MM.1S (cell line): ENCODE measurements at places on chromosomes 11 and 22.

GRCh38 chr11:122782222-122782621 lies 56.1 kb upstream of the CRTAM start:
- DNase-seq, result no peak

DNA sequence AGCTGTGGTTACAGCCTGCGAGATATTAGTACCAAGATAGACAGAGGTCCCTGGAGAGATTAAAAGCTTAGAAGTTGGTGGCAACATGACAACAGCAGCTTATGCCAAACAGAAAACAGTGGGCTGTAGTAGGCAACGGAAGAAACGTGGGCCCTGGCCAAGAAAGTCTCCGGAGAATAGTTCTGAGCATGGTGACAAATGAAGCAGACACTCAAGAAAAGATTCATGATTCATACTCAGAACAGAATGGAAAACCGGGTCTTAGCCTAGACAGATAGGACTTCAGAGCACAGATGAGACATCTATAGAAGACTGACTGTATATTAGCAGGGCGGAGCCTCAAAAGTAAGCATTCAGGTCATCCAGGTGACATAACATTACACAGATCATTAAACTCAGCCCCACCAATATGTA lies 727.4 kb downstream of the ETS1 start:
- DNase-seq, result no peak

GRCh38 chr22:17785185-17786184 lies 11.2 kb upstream of the BID start:
- DNase-seq, result peak; percentile 71

- DNase-seq, result no peak
These were observed 77.5 kb downstream of the EFCAB6 start for GRCh38 chr22:43734370-43735150.

GRCh38 chr11:72673943-72674828 lies at the start of gene PDE2A:
Gene PDE2A (minus strand): TSS chr11:72674422. CDS start chr11:72674207, 215 bp downstream.
- DNase-seq, result no peak

- no peak for DNase-seq
These were observed 7.5 kb downstream of the MMP8 start for GRCh38 chr11:102717280-102717679.

DNA sequence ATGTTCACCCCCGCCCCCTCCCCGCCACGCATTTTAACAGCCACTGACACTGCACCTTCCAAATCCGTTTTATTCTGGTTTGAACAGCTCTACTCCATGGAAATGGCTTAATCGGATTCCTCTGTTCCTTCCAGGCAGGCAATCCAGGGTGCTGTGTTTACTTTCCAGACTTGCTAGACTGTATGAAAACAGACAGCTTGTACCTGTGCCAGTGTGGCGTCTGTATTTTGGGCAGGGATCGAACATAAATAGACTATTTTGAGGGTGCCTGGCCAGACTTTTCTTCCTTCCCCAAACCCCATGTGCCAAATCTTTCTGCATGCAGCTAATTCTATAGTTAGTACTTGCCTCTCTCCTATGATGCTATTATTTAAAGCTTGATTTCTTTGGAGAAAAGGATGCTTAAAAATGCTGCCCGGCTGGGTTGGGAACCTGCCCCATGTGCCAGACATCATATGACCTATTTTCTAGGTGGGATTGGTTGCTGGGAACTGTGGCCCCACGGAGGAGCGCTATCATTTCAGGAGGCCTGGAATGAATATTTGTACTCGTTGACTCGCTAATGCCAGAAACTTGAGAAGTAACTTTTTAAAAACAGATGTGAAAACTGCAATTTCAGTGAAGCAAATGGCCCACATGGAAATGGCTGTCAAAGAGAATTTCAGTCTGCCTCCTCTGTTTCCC lies 814.8 kb downstream of the BRD1 start:
- DNase-seq, result no peak

- peak; percentile 82 for DNase-seq
These were observed 496 bp downstream of the TMEM9B start for GRCh38 chr11:8963569-8964323.

- DNase-seq, result peak; percentile 61
These were observed 10.4 kb upstream of the PPP2R1B start for GRCh38 chr11:111776398-111777093.

GRCh38 chr11:69480547-69481392 lies 693 bp upstream of the LINC01488 start:
- DNase-seq, result no peak

DNA sequence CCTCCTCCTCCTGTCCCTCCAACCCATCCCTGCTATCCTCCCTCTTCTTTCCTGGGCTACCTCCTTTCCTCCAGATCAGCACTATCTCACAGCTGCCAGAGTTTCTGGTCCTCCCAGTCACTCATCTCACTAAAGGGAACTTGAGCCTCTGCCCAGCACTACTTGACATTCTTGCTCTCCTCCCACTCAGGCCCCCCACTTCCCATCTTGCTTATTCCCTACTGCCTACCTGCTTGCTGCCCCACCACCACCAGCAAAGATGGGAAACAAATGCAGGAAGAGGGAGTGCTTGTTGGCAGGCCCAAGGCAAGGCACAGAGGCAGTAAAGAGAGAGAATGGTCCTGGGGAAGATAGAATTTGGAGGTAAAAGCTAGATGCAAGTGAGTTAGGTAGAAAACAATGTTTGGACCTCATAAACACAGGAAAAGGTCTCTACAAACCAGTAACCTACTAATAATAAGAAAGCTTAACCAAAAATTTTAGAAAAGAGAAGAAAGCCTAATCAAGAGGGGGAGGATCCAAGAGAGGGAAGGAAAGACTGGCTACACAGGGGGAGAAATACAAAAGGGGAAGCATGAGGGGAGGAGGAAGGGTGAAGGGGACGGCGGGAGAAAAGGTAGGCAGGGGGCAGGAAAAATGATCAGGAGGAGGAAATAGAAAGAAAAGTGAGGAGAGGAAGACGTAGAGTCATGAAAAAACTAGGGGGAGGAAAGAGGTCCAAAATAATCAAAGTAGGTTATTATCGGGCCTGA lies 63.6 kb downstream of the PAK1 start:
- DNase-seq, result no peak

DNA sequence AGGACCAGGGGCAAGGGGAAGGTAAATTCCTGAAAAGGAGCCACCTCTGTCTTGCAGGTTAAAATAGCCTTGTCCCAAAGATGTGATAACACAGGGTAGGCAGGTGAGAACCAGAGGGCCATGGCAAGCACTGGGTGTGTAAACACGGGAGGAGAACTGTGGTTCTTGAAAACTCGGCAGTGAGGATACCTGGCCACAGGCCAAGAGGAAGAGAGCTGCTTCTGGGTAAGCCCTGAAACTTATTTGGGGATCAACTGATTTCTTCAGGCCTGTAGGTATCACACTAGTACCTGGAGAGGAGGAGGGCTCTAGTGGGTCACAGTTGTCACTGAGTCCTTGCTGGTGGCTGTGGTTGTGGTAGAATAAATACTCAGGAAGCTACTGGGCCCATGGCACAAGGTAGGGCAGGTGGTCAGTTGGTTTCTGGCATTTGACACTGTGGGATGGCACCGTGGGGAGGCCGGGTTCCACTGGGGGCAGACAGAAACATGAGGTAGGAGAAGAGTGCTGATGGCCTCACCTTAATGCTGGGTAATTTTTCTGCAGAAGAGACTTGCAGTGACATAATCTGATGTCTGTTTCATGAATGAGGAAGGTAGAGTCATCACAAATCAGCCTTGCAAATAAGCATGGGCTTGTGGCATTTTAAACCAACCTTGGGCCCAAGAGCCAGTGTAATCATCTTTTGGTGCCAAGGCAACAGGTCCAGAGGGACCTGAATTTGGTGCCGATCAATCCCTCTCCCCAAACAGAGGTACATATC lies 22.0 kb downstream of the AMPD3 start:
- no peak for DNase-seq

GRCh38 chr11:1271002-1271401 lies 38.4 kb downstream of the TOLLIP start:
- no peak for DNase-seq

GRCh38 chr11:129115652-129116586 lies 76.2 kb downstream of the ARHGAP32 start:
- DNase-seq, result no peak

GRCh38 chr11:43358279-43358800 lies 380 bp upstream of the TTC17 start:
- DNase-seq, result no peak

- DNase-seq, result no peak
These were observed 171.8 kb downstream of the TBC1D22A start for GRCh38 chr22:46934172-46934745.

- no peak for DNase-seq
These were observed 33.7 kb upstream of the MYRF start for GRCh38 chr11:61718621-61719302.

- DNase-seq, result no peak
These were observed 393.2 kb upstream of the TENM4 start for GRCh38 chr11:79834015-79834414.

DNA sequence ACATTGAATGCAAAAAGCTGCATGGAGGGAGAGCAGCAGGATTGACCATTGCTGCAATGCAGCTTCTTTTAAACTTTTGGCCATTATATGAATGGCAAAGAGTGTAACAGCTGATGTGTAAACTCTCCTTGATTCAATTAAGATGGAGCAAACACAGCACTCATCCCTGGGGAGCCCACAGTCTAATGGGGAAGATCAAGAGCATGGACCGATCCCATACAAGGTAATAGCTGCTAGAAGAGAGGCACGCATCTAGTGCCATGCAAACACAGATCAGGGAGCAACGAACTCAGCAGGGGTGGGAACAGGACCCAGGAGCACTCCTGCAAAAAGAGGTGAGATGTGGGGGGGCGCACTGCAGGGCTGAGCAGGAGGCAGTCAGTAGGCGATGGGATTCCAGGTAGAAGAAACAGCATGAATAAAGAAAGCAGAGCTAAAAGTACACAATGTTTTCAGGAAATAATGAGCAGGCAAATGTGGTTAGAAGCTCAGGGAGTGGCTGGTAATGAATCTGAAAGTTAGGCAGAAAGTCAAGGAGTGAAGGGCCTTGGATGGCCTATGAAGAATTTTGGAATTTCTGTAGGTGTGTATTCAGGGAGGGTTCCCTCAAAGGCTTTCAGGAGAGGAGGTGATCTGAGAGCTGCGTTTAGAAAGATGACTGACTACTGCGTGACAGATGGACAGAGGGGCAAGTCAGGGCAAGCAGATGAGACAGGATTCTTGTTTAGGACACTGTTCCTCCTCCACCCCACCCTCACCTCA lies 17.2 kb upstream of the BMAL1 start:
- no peak for DNase-seq

DNA sequence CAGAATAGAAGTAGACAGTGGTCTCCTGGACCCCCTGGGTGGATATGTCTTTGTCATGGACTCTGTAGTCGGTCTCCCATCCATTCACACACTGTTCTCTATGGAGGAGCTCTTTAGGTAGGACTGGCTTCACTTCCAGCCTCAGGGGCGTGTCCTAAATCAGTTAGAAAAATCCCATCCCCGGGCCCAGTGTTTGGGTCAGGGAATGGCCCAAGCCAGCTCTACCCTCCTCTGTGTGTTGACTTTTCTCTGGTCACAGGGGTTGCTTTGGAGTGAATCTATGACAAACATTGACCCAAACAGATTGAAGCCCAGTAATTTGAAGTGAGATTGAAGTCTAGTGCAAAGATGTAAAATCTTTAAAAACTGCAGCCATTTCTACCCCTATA lies 34.0 kb downstream of the WEE1 start:
- DNase-seq, result no peak

GRCh38 chr22:30694640-30695350 lies at the start of gene OSBP2:
Gene OSBP2 (plus strand): TSS chr22:30694874. CDS start chr22:30694910, 36 bp downstream.
- DNase-seq, result peak; percentile 34

GRCh38 chr11:78943841-78944240 lies 369.2 kb upstream of the NARS2 start:
- peak; percentile 23 for DNase-seq

DNA sequence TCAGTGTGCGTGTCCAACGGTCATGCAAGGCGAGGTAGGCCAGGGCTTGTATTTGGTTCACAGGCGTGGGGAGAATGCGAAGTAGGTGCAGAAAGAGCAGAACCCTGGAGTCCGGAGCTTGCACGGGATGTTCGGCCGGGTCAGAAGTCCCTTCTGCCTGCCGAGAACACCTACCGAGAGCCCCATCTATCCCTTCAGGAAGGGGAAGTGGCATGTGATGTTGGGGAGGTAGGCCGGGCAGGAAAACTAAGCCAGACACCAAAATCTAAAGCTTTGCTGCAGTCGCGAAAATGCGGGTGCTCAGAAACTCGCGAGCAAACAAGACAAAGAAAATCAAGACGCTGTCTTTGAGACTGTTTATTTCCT lies 435 bp upstream of the TAF6L start:
- DNase-seq, result no peak

- DNase-seq, result no peak
These were observed 575.4 kb upstream of the LRRC4C start for GRCh38 chr11:42034826-42035225.

DNA sequence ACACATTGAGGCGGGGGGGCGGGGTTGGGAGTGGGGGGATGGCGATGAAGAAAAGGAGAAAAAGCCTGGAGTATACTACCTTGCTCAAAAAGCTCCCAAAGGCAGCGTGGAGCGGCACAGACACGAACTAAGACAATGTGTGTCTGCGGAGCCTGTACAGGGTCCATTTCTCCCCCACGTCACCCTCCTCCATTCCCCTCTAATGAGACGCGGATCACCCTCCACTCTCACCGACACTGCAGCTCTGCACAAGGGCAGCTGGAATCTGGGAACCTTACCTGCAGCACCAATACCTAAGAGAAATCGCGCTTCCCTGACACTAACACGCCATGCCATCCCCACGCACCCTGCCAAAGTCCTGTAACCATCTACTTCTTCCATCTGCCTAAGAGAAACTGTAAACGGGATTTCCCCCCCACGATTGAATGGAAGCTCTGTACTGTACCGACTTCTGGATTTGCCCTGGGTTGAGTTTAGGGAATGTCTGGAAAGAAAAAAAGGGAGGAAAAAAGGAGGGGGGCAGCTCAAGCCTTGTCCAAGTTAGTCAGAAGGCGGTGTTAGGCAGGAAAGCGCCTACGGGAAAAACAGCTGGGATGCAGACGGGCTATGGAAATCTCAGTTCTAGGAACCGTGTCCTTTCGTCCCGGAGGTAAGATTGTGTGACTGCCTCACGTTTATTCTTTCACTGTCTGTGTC lies 125.7 kb upstream of the C11orf58 start:
- no peak for DNase-seq

- no peak for DNase-seq
These were observed 118.0 kb downstream of the SNX19 start for GRCh38 chr11:130798280-130798679.

- DNase-seq, result no peak
These were observed 39.3 kb downstream of the DUSP8 start for GRCh38 chr11:1532606-1533341.

- DNase-seq, result peak; percentile 7
These were observed 35.0 kb upstream of the JAM3 start for GRCh38 chr11:134033696-134034491.

DNA sequence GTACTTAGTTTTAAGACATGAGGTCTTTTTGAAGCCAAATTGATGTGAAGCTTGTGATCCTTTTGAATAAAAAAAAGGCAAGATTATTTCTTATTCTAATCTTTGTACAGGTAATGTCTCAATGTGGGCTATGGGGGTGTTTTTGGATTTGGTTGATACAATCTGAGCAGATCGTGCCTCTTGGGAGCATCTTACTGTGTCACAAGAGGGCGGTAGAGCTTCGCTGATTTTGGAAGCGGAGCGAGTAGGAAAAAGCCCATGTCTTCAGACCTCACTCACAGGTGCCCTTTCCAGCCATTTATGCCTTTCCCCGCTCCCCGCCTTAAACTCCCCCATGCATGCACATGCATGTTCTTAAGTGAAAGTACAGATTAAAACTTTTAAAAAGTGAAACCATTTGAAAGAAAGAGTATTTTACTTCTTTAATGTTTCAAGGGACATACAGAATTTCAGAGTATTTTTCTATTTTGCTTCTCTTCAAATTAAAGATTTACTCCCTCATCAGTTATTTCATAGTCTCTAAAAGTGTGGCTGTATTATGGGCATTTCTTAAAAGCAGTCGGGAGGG lies 18.8 kb downstream of the DDX25 start:
- peak; percentile 88 for DNase-seq

- DNase-seq, result no peak
These were observed 52.5 kb downstream of the NECTIN1 start for GRCh38 chr11:119676461-119677020.
